ENCODE measurements at places on chromosomes 4 and X.

DNA sequence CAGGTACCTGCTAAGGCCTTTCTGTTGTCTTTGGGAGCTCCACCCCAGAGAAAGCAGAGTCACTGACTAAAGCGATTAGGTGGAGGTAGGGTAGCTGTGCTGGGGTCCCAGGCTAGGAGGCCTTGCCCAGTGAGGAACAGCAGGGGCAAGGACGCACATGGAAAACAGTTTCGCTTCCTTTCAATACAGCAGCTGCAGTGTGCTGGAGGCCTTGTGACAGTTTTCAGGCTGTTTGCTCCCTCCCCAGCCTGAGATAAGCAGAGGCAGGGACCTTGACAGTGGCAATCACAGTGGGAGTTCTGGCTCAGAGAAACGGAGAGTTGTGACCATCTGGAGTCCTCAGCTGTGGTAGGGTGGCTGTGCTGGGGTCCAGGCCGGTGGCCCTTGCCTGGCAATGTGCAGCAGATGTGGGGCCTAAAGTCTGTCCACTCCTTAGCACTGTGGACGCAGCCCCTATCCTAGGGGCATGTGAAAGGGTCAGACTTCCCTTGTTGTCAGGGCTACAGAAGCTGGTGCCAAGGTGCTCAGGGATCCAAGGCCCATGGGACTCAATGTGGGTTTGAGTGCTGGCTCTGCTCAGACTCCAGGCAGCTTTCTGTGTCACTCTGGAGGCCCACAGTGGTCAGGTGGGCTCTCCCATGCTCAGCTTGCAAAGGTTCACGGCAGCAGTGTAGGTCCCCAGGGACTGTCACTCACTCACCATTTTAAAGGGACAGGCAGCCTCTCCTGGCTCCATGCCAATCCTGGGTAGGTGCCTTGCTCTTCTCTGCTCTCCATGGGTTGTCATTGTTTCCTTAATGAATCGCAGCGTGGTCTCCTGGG is 534.9 kb upstream of the FMR1 start:
- no peak for DNase-seq

DNA sequence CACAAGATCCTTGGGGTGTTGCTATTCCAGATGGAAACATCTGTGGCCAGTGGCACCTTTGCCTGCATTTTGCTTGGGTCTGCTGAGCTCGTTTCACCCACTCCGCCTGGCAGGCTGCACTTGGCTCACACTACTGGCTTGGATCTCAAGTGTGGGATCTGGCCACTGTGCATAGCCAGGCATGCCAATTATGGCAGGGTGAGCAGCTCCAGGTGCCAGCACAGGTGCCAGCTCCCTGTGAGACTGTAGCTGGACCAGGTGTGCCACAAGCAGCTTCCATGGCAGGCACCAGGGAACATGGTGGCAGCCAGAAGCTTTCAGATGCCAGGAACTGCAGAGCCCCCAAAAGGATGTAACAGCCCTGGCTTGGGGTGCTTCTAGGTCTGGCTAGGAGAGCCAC is 463.8 kb upstream of the PABPC4L start:
- DNase-seq, result no peak

DNA sequence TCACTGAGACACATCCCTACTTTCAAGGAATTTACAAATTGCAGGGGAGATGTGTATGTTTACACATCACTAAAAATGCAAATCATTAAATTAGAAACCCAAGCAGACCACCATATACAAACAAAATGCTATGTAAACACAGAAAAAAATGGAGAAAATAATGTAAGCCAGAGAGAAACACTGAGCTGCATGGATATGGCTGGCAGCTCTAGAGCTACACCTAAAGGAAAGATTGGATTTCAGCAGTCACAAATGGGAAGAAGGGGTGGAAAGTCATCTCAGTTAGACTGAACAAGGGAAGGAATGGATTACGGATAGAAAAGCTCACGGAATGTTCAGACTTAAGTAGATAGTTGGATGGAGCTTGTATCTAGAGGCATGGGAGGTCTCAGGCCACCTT is 186.3 kb downstream of the MOSPD2 start:
- no peak for DNase-seq

- DNase-seq, result no peak
Observed at GRCh38 chrX:9947131-9947794, 19.9 kb upstream of the CLDN34 start.

- peak; percentile 46 for DNase-seq
Observed at GRCh38 chrX:71128915-71129765, 10.7 kb downstream of the MED12 start.

GRCh38 chrX:15576019-15576418 is 24.7 kb downstream of the ACE2 start:
- DNase-seq, result no peak

- DNase-seq, result no peak
Observed at GRCh38 chr4:27288496-27288895, 427.9 kb downstream of the STIM2 start.

DNA sequence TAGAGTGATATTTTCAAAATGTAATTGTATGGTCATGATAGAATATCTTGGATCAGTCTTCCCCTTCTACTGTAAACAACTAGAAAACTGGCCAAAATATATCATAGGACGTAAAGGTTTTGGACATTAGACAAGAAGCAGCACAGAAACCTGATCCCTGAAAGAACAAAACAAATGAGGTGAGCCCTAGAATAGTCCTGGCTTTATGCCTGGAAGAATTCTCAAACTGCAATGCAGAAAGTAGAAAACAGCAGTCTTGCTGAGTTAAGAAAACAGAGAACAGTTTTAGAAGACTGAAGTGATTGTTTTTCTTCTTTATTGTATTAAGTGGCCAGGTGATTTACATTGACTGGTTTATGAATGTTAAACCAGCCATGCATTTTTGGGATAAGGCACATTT is 19.5 kb downstream of the NSUN7 start:
- DNase-seq, result no peak

DNA sequence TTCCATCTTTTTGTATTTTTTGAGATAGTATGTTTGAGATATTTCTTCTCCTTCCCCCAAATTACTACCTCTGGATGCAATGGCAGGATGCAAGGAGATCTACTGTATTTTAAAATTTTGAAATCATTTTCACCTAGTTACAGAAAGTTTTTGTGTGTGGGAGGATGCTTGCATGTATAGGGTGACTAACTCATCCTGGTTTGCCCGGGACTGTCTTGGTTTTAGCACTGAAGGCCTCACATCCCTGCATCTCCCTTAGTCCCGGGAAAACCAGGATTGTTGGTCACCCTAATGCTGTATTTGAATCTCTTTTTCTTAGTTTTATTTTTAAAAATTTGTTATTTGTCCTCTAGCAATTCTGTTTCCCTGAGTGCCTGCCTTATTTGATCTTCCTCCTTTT is 12.1 kb downstream of the SUPT20HL2 start:
- no peak for DNase-seq

DNA sequence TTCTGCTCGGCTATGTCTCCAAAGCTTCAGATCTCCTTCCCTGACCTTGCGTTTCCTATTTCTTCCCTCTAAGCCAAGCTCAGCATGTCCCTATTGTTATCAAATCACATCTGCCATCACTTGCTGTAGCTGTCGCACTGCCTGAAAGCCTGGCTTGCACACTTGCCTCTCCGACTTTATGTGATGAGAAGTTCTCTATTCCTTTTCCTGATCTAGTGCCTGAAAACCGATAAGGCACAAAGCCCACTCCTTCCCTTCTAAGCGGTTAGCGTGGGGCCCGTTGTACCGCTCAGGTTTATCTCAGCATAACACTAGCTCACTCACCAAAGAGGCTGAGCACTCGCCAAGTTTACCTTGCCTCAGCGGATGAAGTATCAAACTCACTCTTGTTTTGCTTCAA is 816 bp downstream of the NMU start:
- no peak for DNase-seq

DNA sequence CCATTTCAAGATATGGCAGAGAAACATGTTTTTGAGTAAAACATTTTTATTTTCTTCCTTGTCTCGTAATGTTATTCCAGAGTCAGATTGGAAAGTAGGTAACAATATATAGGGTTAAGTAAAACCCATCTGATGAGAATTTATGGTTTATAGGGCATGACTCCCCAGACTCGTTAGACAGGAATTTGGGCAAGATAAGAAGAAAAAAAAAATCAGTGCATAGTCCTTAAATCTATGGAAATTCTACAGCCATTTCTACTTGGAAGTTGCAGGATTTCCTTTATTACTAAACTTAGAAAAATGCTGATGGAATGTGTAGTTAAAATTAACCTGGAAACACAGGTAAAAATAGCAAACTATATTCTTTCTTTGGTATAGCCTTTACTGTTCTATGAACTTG is 366.1 kb upstream of the MAGEB16 start:
- no peak for DNase-seq

GRCh38 chr4:125704726-125705125 is 390.0 kb downstream of the FAT4 start:
- no peak for DNase-seq

DNA sequence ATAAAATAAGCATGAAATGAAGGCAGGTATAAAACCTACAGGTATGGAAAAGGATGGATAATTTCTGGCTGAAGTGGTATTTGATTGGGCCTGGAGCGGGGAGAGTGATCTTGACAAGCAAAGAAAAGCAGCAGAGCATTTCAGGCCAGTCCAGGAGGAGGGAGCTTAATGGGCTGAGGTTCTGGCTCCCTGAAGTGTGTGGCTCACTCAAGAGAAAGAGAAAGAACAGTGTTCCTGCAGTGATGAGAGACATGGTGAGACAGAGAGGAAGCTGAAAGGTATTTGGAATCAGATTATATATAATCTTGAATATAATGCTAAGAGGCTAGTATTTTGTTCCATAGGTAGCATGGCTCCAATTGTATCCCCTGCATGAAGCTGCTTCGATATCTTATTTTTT is 153.5 kb downstream of the MGST2 start:
- DNase-seq, result no peak

DNA sequence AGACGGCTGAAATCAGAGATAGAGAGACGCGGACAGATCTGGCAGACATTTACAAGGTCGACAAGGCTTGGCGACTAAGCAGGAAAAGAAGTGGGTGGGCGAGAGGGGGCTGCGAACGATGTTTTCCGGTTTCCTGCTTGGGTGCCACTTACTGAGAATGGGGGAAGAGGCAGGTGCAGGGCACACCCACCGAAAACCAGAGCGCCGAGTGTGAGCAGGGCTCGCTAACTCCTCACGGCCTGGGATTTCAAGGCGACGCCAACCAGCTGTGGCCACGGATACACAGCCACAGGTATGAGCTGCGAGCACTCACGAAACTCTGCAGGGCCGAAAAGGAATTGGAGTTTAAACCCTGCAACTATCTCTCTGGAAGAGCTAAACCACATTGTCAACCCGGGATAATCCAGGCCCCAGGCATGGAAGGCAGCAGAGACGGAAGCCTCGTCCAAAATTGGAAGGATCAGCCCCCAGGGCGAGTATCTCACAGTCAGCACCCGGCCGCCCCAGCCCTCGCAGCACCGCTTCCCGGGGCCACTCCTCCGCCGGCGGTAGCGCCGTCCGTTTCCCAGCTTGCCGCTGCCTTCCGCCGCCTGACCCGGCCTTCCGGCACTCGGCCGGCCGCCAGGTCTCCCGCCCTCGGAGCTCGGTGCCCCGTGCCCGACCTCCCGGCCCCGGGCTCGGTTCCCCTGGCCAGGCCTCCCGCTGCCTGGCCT is 778 bp downstream of the CASP3 start:
- DNase-seq, result no peak

DNA sequence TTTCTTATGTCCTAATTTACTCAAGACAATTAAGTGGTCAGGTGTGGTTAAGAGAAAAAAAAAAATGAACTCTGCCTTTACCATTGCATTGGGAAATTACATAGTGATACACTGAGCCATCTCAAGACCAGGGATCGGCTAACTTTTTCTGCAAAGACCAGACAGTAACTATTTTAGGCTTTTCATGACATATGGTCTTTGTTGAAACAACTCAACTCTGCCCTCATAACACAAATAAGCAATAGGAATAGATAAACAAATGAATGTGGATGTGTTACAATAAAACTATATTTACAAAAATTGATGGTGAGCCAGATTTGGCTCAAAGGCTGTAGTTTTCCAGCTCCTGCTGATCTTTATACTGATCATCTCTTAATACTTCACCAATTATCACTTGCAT is 632.6 kb upstream of the INTU start:
- DNase-seq, result no peak

- no peak for DNase-seq
Observed at GRCh38 chr4:177455561-177455970, 13.3 kb upstream of the AGA start.

DNA sequence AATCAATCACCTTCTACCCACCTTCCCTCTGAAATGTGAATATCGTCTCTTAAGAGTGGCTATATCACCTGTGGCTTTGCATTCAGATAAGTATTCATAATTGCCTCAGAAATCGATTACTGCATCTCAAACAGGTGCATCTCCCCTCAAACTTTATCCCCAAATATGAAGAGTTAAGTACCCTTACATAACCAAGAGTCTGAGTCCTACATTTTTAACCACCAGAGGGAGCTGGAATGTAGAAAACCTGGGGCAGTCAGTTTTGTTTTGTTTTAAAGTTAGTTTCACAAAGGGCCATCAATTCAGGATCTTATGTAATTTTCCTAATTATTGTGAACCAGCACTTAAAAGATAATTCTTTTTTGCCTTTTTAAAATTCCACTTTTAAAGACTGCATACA is 5.7 kb downstream of the TCEANC start:
- no peak for DNase-seq

DNA sequence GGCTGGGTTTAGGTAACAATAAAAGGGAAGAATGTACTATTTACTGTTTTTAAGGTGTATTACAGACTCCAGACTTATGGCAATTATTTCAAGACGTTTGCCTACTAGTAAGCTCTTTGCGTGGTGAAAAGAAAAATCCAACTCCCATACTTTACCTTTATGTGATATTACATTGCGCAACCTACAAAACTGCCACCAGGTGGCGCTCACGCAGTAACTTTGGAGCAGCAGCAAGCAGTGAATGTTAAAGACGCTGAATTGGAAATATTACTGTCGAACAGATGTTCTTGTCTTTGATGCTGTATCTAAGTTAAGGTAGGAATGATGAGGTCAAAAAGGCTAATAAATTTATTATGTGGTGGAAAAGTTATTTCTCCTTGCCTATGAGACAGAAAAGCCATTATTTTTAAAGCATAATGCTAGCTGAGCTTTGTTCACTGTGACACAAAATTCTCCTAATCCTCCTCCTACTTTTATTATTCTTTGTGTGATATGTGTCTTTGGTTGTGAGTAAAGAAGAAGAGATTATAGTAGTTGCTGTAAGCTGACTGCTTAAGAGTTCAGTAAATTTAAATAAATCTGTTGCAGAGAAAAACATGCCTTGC is 1099.8 kb upstream of the TENM3 start:
- DNase-seq, result peak; percentile 43

GRCh38 chr4:55757356-55757952 is 62.1 kb upstream of the EXOC1L start:
- DNase-seq, result no peak

- DNase-seq, result no peak
Observed at GRCh38 chr4:160414496-160414895, 1311.6 kb downstream of the RAPGEF2 start.

GRCh38 chr4:41579526-41579925 is 41.6 kb downstream of the LIMCH1 start:
- no peak for DNase-seq

- DNase-seq, result no peak
Observed at GRCh38 chr4:109134268-109134667, 168.2 kb downstream of the COL25A1 start.

DNA sequence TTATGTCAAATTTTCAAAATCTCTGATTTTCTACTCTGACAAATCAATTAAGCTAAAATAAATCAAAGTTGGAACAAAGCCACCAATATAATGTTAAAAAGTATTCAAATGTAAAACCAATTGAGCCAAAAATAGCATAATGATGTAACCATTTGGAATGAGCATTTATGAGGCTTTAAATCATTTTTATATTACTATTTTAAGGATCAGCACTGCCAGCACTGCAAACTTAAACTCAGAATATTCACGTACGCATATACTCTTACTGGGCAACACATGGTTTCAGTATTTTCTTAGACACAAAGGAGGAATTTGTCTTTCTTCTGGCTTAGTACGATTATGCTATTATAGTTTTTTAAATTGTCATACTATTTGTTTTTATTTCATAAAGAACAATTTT is 52.2 kb downstream of the AFAP1 start:
- DNase-seq, result no peak
